ENCODE measurements at places on chromosomes 7 and 10. TPM values are rescaled to one million over a fixed set of nuclear protein-coding genes. Genes with fewer than 3 reads are reported as not detected.

DNA sequence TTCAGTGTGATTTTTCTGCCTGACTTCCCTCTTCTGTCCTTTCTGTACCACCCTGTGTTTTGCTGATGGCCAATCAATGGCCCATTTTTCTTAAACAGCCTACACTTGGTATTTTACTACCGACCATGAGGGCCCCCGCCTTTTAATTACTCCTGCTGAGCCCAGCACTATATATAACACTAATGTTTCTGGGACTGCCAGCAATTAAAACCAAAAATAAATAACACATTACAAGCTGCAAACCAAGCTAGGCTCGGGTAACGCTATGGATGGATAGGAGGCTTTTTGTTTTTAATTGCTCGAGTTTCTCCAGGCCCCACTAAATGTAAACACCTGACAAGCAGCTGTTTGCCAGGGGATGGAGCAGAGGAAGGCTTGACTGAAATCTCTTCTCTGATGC is 915.4 kb upstream of the AUTS2 start:
- H3K4me3 ChIP-seq, result no peak overlapping the region
- no peak overlapping the region for H3K27ac ChIP-seq
- no peaks in the 10 kb centered on the region for H3K4me1 ChIP-seq
- no peaks in the 10 kb centered on the region for H3K36me3 ChIP-seq
- H3K27me3 ChIP-seq, result no peaks in the 10 kb centered on the region

- H3K27ac ChIP-seq, result no peak overlapping the region
- H3K4me3 ChIP-seq, result no peak overlapping the region
- DNase-seq, result no peak
Measured at GRCh38 chr7:152913492-152913891, 153.9 kb downstream of the ACTR3B start.

GRCh38 chr7:127732306-127732705 is 80.3 kb downstream of the SND1 start:
- no peaks in the 10 kb centered on the region for H3K4me1 ChIP-seq
- no peak for DNase-seq
- H3K27me3 ChIP-seq, result no peaks in the 10 kb centered on the region
- H3K4me3 ChIP-seq, result no peak overlapping the region
- no peak overlapping the region for H3K27ac ChIP-seq

DNA sequence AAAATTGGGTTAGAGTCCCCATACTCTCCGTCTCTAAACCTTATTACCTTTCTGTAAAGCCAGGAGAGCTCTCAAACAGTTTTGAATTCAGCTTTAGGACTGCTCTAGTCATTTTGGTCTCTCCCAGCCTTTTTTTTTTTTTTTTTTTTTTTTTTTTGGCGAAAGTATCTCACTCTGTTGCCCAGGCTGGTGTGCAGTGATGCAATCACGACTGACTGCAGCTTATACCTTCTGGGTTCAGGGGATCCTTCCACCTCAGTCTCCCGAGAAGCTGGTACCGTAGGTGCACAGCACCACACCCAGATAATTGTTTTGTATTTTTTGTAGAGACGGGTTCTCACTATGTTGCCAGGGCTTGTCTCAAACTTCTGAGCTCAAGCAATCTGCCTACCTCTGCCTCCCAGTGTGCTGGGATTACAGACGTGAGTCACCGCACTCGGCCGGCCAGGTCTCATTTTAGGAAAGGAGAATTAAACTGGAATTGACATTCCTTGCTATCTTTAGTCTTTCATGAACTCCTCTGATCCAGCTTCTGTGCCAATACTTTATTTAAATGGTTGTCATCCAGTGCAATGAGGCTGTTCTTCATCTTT is 31.4 kb upstream of the RSU1 start:
- H3K36me3 ChIP-seq, result no peaks in the 10 kb centered on the region
- H3K4me1 ChIP-seq, result peaks cover 29% of the 10 kb centered on the region
- H3K4me3 ChIP-seq, result peak overlapping the region; percentile 17
- DNase-seq, result no peak
- peak overlapping the region; percentile 58 for H3K27ac ChIP-seq
- H3K27me3 ChIP-seq, result no peaks in the 10 kb centered on the region

DNA sequence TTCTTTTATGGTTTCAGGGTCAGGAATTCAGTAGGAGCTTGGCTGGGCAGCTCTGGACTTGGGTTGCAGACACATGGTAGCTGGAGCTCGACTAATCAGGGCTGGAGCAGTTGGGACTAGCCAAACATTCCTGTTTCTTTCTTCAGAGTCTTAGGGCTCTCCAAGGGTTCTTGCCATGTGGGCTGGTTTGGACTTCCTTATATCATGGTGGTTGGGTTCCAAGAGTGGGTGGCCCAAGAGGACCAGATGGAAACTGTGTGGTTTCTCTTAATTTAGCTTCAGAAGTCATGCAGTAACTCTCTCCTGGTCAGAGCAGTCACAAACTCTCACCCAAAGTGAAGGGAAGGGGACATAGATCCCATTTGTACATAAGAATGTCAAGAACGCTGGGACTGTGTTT is 270.1 kb upstream of the FZD1 start:
- no peak overlapping the region for H3K27ac ChIP-seq
- H3K4me3 ChIP-seq, result no peak overlapping the region
- no peaks in the 10 kb centered on the region for H3K4me1 ChIP-seq
- DNase-seq, result no peak

GRCh38 chr7:81608748-81609382 is 161.0 kb downstream of the HGF start:
- DNase-seq, result no peak
- no peak overlapping the region for H3K27ac ChIP-seq
- H3K4me1 ChIP-seq, result no peaks in the 10 kb centered on the region
- no peaks in the 10 kb centered on the region for H3K36me3 ChIP-seq
- H3K4me3 ChIP-seq, result no peak overlapping the region

The CPN1 gene
- not detected for total RNA-seq

The LHPP gene
- total RNA-seq, result 24.1 TPM

The SORBS1 gene
- 1,659 TPM for total RNA-seq

The HTRA1 gene
- 473 TPM for total RNA-seq

Measured in thoracic aorta (tissue), 2 donors.